ENCODE measurements at places on chromosomes 5 and 9. TPM values are rescaled to one million over a fixed set of nuclear protein-coding genes. Genes with fewer than 3 reads are reported as not detected.

- H3K4me1 ChIP-seq, result no peaks in the 10 kb centered on the region
- H3K27ac ChIP-seq, result no peak overlapping the region
- H3K36me3 ChIP-seq, result no peaks in the 10 kb centered on the region
- no peak for ATAC-seq
- H3K4me3 ChIP-seq, result no peak overlapping the region
- H3K27me3 ChIP-seq, result peaks cover 9% of the 10 kb centered on the region
Measured at GRCh38 chr9:76302543-76302942, 91.7 kb downstream of the RFK start.

- ATAC-seq, result no peak
- H3K36me3 ChIP-seq, result no peaks in the 10 kb centered on the region
- no peak overlapping the region for H3K27ac ChIP-seq
- no peak overlapping the region for H3K4me3 ChIP-seq
- peaks cover 28% of the 10 kb centered on the region for H3K27me3 ChIP-seq
Measured at GRCh38 chr5:140978983-140979382, 12.7 kb downstream of the PCDHAC2 start.

GRCh38 chr5:122129306-122129705, at the start of gene ZNF474:
Gene ZNF474, plus strand, starts transcription at chr5:122129546. Its CDS starts 22,445 bp downstream, at chr5:122151991.
- ATAC-seq, result no peak
- no peak within 1 kb of the TSS for H3K27ac ChIP-seq
- H3K36me3 ChIP-seq, result no peaks in the 10 kb centered on the region
- no peaks in the 10 kb centered on the region for H3K4me1 ChIP-seq
- no peaks in the 10 kb centered on the region for H3K27me3 ChIP-seq

- H3K27ac ChIP-seq, result no peak overlapping the region
- no peaks in the 10 kb centered on the region for H3K4me1 ChIP-seq
- no peak overlapping the region for H3K4me3 ChIP-seq
- ATAC-seq, result no peak
- peaks cover 14% of the 10 kb centered on the region for H3K27me3 ChIP-seq
Measured at GRCh38 chr5:62920856-62921255, 342.2 kb downstream of the LRRC70 start.

GRCh38 chr9:104233366-104233765, 139.3 kb downstream of the SMC2 start:
- no peaks in the 10 kb centered on the region for H3K4me1 ChIP-seq
- H3K36me3 ChIP-seq, result no peaks in the 10 kb centered on the region
- no peak overlapping the region for H3K4me3 ChIP-seq
- no peaks in the 10 kb centered on the region for H3K27me3 ChIP-seq

DNA sequence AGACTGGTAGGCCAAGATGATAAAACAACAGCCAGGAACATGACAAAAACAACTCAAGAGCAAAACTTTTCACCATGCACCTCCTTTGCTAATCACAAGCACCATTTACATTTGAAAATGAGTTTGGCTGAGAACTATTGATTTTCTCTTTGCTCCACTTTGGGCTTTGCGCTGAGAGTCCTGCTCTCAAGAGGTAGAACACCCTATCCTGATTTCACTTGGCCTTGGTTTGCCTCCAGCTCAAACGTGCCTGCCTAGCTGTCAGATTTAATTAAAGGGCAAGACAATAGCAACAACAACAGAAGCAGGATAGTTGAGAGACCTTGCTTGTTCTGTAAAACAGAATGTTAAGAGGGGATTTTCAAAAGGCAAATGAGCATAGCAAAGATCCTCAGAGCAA, 128.2 kb upstream of the ASTN2 start:
- no peak for ATAC-seq
- H3K27ac ChIP-seq, result no peak overlapping the region
- H3K4me1 ChIP-seq, result no peaks in the 10 kb centered on the region
- H3K27me3 ChIP-seq, result no peaks in the 10 kb centered on the region
- H3K4me3 ChIP-seq, result no peak overlapping the region

DNA sequence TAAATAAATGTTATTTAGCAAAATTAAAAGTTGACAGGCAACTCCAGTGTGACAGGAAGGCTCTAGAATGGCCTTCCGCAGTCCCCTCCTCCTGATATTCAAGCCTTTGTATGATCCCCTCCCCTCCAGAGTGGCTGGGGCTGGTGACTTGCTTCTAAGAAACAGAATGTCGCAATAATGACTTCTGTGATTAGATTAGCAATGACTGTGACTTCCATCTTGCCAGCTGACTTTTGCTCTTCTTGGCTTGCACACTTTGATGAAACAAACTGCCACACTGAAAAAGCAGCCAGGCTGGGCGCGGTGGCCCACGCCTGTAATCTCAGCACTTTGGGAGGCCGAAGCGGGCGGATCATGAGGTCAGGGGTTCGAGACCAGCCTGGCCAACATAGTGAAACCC, 106.5 kb upstream of the LARP1 start:
- H3K27ac ChIP-seq, result no peak overlapping the region
- H3K4me3 ChIP-seq, result no peak overlapping the region
- no peak for ATAC-seq
- no peaks in the 10 kb centered on the region for H3K4me1 ChIP-seq
- H3K36me3 ChIP-seq, result no peaks in the 10 kb centered on the region

DNA sequence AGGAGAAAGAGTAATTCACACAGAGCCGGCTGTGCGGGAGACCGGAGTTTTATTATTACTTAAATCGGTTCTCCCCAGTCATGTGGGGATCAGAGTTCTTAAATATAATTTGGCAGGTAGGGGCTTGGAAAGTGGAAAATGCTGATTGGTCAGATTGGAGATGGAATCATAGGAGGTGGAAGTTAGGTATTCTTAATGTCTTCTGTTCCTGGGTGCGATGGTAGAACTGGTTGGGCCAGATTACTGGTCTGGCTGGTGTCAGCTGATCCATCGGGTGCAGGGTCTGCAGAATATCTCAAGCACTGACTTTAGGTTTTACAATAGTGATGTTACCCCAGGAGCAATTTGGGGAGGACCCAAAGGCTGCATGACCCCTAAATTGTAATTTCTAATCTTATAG, 4.6 kb upstream of the CERCAM start:
- ATAC-seq, result no peak
- no peaks in the 10 kb centered on the region for H3K36me3 ChIP-seq
- no peak overlapping the region for H3K27ac ChIP-seq
- H3K4me1 ChIP-seq, result no peaks in the 10 kb centered on the region

- H3K27me3 ChIP-seq, result peaks cover 24% of the 10 kb centered on the region
- H3K4me1 ChIP-seq, result no peaks in the 10 kb centered on the region
- ATAC-seq, result no peak
- H3K27ac ChIP-seq, result no peak overlapping the region
- H3K4me3 ChIP-seq, result no peak overlapping the region
- H3K36me3 ChIP-seq, result no peaks in the 10 kb centered on the region
Measured at GRCh38 chr5:14267991-14268708, 125.0 kb downstream of the TRIO start.

GRCh38 chr9:89593727-89594427, 10.9 kb upstream of the GADD45G start:
- no peaks in the 10 kb centered on the region for H3K4me1 ChIP-seq
- H3K27me3 ChIP-seq, result peaks cover 10% of the 10 kb centered on the region
- no peaks in the 10 kb centered on the region for H3K36me3 ChIP-seq
- H3K27ac ChIP-seq, result no peak overlapping the region

DNA sequence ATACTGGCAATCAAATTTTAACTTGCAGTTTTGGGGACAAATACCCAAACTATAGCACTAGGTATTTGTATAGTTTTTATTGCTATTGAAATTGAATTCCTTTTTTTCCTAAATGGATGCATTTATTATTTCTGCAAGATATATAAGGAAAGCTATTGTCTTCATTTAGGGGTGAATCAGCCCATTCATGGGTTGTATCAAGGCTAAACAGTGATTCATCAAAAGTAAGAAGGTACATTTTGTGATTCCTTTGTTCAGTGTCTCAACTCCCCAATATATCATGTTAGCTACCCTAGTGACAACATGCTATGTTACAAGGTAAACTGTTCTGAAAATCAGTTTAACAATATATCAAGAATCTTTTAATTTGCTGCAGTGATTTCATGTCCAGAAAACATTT, 185.7 kb downstream of the PLK2 start:
- H3K36me3 ChIP-seq, result no peaks in the 10 kb centered on the region
- peaks cover 5% of the 10 kb centered on the region for H3K27me3 ChIP-seq
- no peak for ATAC-seq

GRCh38 chr5:121688781-121689180, 162.9 kb upstream of the FTMT start:
- no peak overlapping the region for H3K4me3 ChIP-seq
- no peaks in the 10 kb centered on the region for H3K4me1 ChIP-seq
- ATAC-seq, result no peak
- no peaks in the 10 kb centered on the region for H3K27me3 ChIP-seq
- H3K27ac ChIP-seq, result no peak overlapping the region

DNA sequence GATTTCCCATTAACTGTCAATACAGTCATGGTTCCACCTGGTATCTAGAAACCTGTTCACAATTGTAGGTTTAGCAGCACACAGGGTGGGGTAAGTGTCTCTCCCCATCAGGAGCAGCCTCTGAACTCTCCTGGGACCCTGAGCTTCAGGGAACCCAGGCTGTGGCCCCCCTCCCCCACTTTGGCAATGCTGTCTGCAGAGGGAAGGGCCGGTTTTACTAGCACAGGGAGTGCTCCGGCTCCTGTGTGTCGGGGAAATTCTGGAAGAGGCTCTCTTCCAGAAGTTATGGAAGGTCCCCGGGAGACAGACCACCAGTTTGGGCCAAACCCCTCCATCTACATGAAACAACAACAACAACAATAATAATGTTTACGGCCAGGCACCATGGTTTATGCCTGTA, 9.9 kb downstream of the DAB2IP start:
- H3K36me3 ChIP-seq, result no peaks in the 10 kb centered on the region
- no peak overlapping the region for H3K4me3 ChIP-seq
- no peaks in the 10 kb centered on the region for H3K4me1 ChIP-seq
- no peak overlapping the region for H3K27ac ChIP-seq
- H3K27me3 ChIP-seq, result peaks cover 39% of the 10 kb centered on the region

GRCh38 chr5:116378777-116379121, 195.9 kb downstream of the SEMA6A start:
- peaks cover 20% of the 10 kb centered on the region for H3K36me3 ChIP-seq
- H3K27ac ChIP-seq, result no peak overlapping the region
- no peaks in the 10 kb centered on the region for H3K27me3 ChIP-seq
- H3K4me1 ChIP-seq, result no peaks in the 10 kb centered on the region
- ATAC-seq, result no peak

GRCh38 chr5:60803712-60804111, 40.4 kb downstream of the ELOVL7 start:
- H3K4me1 ChIP-seq, result no peaks in the 10 kb centered on the region
- peaks cover 5% of the 10 kb centered on the region for H3K27me3 ChIP-seq
- H3K27ac ChIP-seq, result no peak overlapping the region
- ATAC-seq, result no peak
- H3K36me3 ChIP-seq, result no peaks in the 10 kb centered on the region

GRCh38 chr5:5418764-5419163, 3.7 kb upstream of the ICE1 start:
- ATAC-seq, result no peak
- no peak overlapping the region for H3K27ac ChIP-seq
- no peaks in the 10 kb centered on the region for H3K36me3 ChIP-seq
- H3K4me1 ChIP-seq, result peaks cover 8% of the 10 kb centered on the region

GRCh38 chr9:93660352-93661046, 84.1 kb downstream of the PHF2 start:
- H3K4me1 ChIP-seq, result no peaks in the 10 kb centered on the region
- H3K36me3 ChIP-seq, result peaks cover 9% of the 10 kb centered on the region
- no peak overlapping the region for H3K27ac ChIP-seq
- no peak for ATAC-seq
- no peak overlapping the region for H3K4me3 ChIP-seq

DNA sequence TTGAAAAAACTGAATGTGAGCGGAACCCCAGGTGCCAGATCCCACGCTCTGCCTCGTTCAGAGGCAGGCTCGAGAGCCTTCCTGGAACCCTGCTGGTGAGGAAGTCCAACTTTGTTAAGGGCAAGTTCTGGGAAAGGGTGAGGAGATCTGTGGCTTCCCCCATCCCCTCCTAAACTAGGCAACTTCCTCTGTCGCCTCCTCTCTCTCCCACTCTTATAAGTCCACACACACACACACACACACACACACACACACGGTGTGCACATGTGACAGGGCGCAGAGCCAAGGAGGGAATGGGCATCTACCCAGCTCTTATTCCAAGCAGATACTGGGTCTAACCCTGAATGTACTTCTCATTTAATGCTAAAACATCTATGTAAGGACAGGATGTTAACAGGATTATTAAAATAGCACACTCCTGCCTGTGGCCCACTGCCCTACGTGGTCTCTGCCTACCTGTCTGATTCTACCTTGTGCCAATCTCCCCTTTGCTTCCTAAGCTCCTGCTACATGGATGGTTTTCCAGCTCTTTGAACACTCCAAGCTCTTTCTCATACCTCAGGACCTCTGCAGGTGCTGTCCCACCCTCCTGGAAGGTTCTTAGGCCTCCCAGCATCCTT, 72.4 kb upstream of the FBXW11 start:
- H3K4me1 ChIP-seq, result peaks cover 15% of the 10 kb centered on the region
- no peaks in the 10 kb centered on the region for H3K27me3 ChIP-seq
- peak overlapping the region; percentile 72 for H3K27ac ChIP-seq
- H3K4me3 ChIP-seq, result peak overlapping the region; percentile 30

DNA sequence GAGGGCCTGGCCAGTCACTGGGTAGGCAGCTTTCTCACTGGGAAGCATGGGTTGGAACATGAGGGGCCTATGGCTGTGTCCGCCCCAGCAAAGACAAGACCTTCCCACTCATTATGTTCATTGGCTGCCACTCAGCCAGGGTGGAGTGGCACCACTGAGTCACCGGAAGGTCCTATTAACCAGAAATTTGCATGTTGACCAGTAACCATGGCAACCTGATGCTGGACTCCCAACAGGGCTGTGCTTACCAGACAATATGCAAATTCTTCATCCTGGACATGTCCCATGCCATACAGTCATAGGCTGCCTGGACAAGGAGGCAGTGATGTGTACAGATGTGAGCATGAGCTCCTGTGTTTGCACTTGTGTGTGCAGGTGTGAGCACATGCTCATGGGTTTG, 66.7 kb downstream of the PSD2 start:
- ATAC-seq, result peak; percentile 52
- no peak overlapping the region for H3K27ac ChIP-seq
- H3K27me3 ChIP-seq, result peaks cover 13% of the 10 kb centered on the region
- no peaks in the 10 kb centered on the region for H3K4me1 ChIP-seq
- no peak overlapping the region for H3K4me3 ChIP-seq
- no peaks in the 10 kb centered on the region for H3K36me3 ChIP-seq

Gene SLC24A2
- total RNA-seq, result 0.13 TPM

Gene NCS1
- total RNA-seq, result 14.0 TPM

Gene STPG3
- total RNA-seq, result not detected

Gene FLT4
- 0.56 TPM for total RNA-seq

Gene ZCCHC7
- total RNA-seq, result 19.8 TPM

Gene FBXL7
- not detected for total RNA-seq

Gene RARS1
- 121 TPM for total RNA-seq

Gene PFN3
- not detected for total RNA-seq

Gene GZMA
- total RNA-seq, result 10.3 TPM

Gene MRPS2
- total RNA-seq, result 29.9 TPM

Gene COL5A1
- 0.50 TPM for total RNA-seq

Gene HAPLN1
- total RNA-seq, result not detected

Data from activated T-helper 17 cell treated with anti-CD3 and anti-CD28 coated beads, Interleukin-2, amount 50 U/mL, for 72 hours (primary cell).